ENCODE measurements at places on chromosomes 11 and 22.

DNA sequence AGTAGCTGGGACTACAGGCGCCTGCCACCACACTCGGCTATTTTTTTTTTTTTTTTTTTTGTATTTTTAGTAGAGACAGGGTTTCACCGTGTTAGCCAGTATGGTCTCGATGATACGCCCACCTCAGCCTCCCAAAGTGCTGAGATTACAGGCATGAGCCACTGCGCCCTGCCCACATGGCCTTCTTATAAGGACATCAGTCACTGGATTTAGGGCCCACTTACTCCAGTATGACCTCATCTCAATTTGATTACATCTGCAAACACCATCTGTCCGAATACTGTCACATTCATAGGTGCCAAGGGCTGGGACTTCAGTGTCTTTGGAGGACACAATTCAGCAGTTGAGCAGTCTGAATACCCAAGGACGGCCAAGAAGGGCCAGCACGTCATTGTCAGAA is 8.2 kb upstream of the PRR5 start:
- DNase-seq: no peak

DNA sequence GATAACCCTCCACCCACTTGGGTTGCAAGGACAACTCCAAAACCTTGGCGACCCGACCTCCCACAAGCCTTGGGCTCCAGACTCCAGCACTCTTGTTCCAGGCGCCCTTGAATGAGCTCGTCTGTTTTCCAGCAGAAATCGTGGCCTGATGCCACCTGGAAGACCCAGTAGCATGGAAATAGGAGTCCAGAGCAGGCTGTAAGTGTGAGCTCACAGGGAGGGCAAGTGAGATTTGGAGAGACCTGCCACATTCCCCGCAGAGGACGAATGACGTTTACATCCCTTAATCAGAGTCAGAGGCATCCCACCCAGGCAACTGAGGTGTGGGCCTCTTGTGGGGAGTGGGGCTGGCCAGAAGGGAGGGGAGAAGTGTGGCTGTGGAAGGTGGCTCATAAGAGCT is 71.9 kb downstream of the LDLRAD3 start:
- DNase-seq: no peak

DNA sequence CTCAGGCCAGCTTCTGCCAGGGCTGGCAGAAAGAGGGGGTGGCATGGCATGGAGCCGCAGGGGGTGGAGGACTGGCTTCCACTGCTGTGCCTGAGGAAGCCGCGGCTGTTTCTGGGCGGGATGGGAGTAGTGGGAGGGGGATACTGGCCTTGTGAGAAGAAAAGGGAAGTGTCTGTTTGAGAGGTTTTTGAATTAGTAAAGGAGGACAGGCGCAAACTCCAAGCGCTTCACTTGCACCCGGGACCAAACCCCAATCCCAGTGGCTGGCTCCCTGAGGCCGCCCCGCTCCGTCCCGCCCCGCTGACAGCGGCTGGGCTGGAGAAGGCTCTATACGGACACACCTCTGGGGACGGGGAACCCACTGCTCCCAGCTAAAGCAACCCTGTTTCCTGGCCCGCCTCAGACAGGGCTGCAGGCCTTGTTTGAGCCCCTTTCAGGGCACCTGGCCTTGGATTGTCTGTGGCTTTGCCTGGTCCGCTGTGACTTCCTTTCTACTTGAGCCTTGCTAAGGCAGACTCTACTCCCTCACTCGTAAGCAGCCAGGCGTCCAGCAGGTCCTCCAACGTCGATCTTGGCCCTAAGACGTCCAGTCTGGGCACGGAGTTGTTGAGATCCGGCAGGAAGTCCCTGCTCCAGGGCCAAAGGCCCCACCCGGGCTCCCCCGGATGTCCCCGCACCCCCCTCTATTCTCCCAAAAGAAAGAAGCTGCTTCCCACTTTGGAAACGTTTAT is 2.2 kb downstream of the APOA1 start:
- DNase-seq: no peak

DNA sequence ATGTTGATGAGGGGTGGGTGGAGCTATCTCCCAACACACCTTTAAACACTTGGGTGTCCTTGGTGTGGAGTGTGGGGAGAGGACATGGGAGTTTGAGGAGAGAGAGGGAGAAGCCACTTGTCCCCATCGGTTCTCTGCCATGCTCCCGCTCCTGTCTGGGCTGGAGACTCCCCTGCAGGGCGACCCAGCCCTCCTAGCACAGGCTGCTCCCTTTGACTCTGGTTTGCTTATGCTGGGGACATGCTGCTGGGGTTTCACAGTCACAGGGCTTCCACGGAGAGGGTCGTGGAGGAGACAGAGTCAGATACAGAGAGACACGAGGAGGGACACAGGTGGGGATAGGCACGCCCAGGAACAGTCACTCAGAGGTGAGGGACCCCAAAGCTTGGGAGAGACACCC is 1.6 kb downstream of the SCUBE1 start:
- no peak for DNase-seq

DNA sequence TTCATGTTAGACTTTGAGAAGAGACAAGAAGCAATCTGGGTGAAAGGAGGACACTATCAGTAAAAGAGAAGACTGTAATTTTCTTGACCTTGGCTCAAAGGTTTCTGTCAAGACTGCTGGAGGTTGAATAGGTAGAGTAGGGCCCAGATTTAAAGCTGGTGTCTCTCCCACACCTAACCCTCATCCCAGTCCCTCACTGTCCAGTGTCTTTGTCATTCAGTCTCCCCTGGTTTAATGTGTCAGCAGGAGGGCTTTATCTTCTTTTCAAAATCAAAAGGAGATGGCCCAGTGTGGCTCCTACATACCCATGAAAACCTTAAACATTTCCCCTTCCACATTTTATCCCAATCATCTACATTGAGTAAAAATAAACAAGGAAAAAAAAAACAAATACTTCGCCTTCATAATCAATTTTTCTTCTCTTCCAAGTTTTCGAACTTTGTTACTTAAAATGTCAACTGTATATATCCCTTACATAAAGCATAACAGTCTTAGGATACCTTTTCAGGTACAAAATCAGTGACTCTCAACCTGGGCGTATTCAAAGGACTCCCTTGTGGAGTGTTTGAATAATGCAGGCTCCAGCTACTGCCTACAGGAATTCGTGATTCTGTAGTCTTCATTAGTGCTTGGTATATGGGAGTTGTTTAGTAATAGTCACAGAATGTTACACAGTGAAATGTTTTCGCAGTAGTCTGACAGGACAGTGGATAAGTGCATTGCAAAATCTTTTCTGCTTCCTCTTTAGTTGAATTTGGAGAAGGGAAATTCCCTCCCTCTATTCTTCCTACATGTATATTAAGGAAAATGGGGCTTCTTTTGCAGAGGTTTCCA is 87.2 kb downstream of the FAT3 start:
- DNase-seq: peak; percentile 59

GRCh38 chr11:131546218-131546895 is 175.9 kb downstream of the NTM start:
- DNase-seq: no peak

DNA sequence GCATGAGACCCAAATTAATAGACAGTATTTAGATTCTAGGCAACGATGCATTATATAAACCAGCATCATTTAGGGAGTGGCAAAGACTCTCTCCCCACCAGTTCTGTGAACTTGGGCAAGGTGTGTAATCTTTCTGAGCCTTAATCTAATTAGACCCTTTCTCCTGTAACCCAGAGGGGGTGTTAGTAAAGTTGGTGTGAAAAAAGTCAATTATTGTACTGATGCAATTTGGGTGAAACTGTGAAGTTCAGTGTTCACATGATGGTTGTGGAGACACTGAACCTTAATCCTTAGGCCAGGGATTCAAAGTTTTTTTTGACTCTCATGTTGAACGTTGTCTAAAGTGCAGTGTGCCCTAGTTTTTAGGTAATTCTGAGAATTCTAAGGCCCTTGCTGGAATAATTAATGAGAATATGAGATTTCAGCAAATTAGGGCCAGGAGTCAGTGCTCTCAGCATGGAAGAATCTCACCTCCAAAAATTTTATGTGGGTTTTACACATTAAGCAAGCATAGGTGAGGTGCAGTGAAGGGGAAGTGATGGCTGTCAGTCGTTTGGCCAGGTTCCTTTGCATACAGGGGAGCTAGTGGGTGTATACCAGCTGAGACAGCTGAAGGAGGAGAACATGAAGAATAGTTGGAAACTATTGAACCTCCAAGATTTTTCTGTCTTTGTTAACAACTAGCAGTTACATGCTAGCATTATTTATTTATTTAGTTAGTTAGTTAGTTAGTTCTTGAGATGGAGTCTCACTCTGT is 94.2 kb downstream of the PTPRJ start:
- DNase-seq: no peak

- no peak for DNase-seq
These were observed 135.2 kb upstream of the C11orf58 start for GRCh38 chr11:16603245-16603644.

DNA sequence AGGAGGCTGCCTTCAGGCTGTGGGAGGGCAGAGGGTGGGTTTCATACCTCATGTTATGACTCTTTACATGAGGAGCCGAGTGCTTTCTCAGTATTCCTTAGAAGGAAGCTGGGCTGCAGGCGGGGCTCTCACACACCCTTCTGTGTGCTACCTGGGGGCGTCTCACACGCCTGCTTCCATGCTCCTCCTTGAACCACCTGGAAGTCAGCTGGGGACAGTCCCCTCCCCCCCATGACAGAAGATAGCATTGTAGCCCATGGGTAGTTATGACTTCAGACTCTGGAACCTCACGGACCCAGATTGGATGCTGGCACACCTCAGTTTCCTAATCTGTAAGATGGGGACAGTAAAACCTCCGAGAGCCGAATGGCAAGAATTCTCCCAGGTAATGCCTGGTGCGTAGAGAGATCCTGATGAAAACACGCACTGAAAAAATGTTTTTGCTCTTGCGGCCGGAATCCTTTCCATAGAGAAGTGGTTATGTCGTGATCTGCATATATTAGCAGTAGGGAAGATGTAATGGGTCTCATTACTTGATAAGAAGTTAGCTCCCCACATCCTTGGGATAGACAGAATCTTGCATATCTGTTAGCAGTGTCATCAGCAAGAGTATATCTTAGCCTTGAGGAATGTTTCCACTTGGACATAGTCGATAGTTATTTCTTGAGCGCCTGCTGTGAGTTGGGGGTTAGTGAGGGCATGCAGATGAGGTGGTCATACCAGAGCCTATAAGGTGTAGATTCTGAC is 4.9 kb downstream of the DAGLA start:
- DNase-seq: no peak

GRCh38 chr11:67664213-67664585 is 10.2 kb downstream of the ALDH3B2 start:
- no peak for DNase-seq

DNA sequence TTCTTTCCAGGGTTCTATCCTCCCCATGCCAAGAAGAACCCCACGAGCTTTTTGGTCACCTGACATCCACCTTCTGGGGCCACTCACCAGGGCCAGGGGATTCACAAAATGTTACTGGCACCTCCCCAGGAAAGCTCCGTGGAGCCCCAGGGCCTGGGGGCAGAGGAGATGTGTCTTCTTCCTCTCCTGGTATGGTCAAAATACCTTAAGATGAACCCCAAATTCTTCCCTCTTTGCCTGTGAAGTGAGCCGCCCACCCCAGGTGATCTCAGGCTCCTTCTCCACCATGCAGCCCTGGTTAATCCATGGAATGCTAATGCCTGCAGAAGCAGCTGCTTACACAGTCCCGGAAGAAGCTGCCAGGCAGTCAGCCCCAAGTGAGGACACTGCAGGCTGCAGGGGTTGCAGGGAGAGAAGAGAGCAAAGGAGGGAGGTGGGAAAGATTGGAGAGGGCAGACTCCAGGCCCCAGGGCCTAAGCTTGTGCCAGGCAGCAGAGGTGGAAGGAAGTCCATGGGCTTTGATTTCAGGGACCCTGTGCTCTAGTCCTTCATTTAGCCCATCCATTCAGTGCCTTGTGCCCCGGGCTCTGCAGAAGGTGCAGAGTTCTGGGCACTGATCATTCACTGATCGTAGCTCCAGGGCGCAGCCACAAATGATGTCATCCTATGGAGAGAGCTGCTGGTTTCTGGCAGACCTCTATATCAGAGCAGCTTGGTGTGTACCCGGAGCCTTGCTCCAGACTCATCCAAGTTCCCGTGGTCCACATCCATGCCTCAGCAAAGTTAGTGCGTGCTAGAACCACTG is 127.9 kb upstream of the NECTIN1 start:
- no peak for DNase-seq

GRCh38 chr22:42905217-42905616 is 48.1 kb upstream of the ARFGAP3 start:
- DNase-seq: no peak

GRCh38 chr11:102225689-102226568 is 91.4 kb upstream of the BIRC3 start:
- peak; percentile 71 for DNase-seq

- DNase-seq: peak; percentile 42
These were observed 36.6 kb downstream of the DCUN1D5 start for GRCh38 chr11:103055221-103055890.

DNA sequence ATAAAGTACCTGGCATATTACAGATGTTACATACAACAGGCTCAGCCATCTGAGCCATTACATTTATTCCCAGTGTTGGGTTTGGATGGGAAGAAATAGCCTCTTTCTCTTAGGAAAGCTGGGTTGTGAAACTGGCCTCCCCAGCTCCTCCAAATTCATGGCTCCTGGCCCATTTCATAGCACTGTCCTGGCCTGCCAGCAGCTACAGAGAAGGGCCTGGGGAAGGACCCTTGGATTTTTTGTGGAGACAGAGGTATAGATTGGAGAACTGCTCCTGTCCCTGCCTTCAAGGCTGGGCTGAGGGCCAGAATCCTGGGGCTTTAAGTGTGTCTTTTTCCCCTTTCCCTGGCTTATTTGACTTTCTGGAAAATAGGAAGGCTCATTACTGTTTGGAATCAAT is 18.0 kb downstream of the PKNOX2 start:
- DNase-seq: no peak

- peak; percentile 26 for DNase-seq
These were observed 7.7 kb upstream of the QSER1 start for GRCh38 chr11:32884770-32885384.

- peak; percentile 1 for DNase-seq
These were observed 23.1 kb upstream of the ANO5 start for GRCh38 chr11:22169833-22170232.

GRCh38 chr22:23263651-23264555 is 83.6 kb downstream of the BCR start:
- DNase-seq: no peak

DNA sequence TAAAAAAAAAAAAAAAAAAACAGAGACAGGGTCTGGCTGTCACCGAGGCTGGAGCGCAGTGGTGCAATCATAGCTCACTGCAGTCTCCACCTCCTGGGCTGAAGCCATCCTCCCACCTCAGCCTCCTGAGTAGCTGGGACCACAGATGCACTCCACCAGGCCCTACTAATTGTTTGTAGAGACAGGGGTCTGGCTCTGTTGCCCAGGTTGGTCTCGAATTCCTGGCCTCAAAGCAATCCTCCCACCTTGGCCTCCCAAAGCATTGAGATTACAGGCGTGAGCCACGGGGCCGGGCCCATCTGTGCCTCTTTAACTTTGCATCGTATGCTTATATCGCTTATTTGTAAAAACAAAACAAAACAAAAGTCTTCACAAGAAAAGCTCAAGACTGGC is 3.1 kb downstream of the CPT1A start:
- DNase-seq: peak; percentile 31

GRCh38 chr11:1919391-1920127 is at the start of gene TNNT3:
Gene TNNT3, plus strand, starts transcription at chr11:1919703. Its CDS starts 3,172 bp downstream, at chr11:1922875.
- no peak for DNase-seq
